ENCODE measurements at places on chromosomes 1 and 21.

GRCh38 chr21:18245464-18245967 lies 883 bp downstream of the CHODL start:
- no peak for DNase-seq

GRCh38 chr1:84141182-84142003 lies 2.7 kb upstream of the PRKACB start:
- no peak for DNase-seq

GRCh38 chr1:158039380-158039779 lies 45.9 kb downstream of the KIRREL1 start:
- no peak for DNase-seq

DNA sequence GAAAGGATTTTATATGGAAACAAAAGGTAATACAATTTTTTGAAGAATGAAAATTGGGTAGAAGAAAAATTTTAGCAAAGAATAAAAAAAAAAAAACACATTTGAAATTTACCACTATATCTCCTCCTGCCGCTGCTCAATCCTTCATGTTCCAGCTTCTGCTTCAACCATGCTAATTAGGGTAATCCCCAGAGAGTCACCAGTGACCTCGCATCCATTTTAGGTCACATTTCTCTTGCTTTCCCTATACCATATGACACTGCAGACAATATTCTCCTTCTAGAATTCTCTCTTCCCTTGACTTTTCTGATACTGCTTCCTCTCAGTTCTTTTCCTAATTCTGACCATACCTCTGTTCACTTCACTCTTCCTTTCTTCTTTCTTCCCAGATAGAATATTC lies 237.1 kb downstream of the USH2A start:
- DNase-seq: no peak

DNA sequence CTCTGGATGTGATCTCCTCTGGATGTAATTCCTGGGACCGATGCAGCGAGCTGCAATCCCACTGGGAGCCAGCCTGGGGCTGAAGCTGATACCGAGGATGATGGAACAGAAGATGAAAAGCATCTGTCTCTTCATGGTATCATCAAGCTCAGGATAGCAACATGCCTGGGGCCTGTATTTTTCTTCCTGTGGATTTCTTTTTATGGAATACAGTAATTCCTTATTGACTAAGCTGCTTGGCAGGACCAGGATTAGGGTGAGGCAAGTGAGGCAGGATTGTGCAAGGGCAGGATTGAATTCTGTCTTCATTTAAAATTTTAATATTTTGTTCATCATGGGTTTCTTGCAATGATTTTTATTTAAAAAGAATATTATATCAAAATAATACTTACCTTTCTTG lies 86.6 kb downstream of the SLC25A24 start:
- no peak for DNase-seq

- DNase-seq: no peak
These were observed 13.5 kb upstream of the ETV3L start for GRCh38 chr1:157113106-157113505.

DNA sequence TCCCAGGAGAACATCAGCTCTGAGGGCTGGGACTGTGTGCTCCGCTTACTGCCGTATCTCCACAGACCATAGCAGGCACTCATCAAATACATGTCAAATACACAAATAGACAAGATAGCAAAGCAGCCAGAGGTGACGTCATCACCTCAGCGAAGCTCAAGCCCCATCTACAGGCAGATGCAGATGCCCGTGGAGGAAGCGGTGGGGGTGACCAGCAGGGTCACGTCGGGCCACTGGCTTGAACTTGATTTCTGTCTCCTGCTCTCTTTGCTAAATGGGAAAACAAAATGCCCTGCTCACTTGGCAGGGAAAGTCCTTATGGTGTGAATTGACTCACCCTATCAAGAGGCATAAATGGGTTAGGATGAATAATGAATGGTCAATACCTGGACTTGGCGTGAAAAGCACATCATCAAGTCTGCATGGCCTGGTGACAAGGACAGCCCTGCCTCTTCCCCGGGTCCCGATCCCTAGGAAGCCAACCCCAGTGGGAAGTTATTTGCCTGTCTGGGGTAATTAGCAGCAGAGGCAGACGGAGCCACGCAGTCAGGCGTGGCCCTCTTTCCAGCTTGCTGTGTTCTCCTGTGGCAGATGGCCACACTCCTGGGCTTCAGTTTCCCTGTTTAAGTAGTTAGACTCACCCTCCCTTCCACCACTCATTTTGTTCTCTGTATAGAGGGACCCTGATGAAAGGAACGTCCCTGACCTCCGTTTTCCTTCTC lies 536.0 kb downstream of the NPHP4 start:
- DNase-seq: no peak

DNA sequence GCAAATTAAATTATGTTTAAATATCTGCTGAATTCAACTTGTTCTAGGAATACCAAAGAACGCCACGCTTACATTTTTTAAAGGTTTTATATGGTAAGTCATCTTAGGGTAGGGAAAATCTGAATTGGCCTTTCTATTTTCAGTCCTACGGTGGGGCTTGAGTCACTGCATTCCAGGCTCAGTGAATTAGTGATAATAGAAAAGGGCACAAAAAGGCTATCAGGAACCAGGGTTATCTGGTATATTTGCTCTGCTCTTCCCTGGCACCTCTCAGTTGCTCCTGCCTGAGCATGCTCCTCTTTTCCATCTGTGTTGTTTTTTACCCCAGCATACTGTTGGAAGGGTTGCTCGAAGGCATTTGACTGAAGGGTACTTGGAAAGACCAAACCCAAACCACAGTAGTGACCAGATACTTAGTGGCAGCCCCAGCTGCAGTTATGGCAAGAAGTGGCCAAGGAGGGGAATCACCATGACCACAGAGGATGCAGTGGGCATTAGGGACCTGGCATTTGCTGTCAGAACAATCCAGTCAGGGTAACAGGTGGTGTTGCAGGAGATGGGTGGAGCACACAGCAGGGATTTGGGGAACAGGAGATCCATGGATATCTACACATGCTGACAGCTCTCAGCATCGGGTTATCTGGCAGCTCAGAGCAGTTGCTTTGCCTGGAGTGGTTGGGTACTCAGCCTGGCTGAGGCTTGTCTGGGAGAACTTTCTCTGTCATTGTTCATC lies 2.3 kb downstream of the OVAAL start:
- DNase-seq: no peak

GRCh38 chr1:20233866-20234265 lies 47.5 kb upstream of the PLA2G2C start:
- DNase-seq: no peak

DNA sequence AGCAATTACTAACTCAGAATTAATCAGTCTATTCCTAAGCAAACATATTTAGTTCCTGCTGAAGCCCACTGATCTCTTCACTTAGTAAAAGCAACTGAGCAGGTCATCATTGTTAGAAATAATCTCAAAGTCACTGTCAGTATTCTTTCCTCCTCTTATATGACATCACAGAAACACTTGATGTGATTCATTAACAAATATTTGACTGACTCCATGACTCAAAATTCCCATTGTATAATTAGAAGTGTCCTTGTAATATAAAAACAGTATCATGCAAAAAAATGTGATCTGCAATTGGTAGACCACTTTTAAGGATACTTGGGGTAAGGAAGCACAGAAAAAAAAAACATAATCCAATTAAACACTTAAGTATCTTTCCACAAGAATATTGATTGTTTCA lies 194.4 kb downstream of the DPYD start:
- DNase-seq: no peak

DNA sequence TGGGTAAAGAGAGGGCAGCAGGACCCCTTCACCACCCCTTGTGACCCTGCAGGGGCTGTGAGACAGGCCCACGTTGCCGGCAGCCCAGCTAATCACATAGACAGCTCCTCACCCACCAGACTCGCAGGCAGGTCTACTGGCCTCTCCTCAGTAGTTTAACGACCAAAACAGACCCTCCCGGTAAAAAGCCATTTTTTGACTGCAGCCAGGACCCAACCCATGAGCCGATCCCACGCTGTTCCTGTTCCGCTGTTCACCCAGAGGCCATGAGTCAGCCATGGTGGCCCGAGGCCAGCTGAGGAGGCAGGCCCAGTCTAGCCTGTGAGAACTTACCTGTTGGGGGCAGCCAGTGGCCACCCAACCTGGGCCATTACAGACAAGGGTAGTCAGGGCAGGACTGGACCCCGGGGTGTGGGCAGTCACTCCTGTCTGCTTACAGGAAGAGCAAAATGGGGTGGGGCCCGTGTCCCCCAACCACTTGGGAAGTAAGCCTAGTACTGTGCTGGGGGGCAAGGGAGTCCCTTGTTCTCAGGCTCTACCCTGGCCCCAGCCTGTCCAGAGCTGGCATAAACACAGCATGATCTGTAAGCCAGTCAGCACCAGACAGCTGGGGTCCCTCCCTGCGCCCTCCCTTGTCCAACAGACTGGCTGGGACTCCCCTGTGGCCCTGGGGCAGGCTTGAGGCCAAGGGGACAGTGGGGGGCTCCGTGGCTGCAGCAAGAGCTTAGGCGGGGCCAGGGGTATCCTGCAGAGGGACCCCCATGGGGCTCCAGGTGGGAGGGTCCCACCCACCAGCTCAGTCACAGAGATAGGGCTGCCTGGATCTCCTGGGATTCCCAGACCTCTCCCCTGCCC lies 61.9 kb downstream of the WNT9A start:
- no peak for DNase-seq

- no peak for DNase-seq
These were observed 16.1 kb upstream of the RCAN3 start for GRCh38 chr1:24486331-24487065.

DNA sequence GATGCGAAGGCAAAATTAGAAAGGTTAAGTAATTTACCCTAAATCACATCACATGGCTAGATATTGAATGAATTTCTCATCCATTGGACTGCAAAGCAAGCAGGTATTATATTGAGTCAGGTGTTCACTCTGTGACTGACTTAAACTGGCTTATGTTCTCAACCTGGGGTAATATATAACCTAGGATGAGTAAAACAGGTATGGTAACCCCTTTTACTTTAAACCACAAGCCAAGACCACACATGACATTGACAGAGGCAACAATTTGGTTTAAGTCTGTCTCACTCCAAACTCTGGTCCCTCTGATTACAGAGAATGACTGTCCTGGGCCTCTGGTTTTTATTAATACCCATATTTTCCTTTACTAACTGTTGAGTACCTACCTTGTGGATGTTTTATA lies 33.3 kb downstream of the MAEL start:
- DNase-seq: no peak

DNA sequence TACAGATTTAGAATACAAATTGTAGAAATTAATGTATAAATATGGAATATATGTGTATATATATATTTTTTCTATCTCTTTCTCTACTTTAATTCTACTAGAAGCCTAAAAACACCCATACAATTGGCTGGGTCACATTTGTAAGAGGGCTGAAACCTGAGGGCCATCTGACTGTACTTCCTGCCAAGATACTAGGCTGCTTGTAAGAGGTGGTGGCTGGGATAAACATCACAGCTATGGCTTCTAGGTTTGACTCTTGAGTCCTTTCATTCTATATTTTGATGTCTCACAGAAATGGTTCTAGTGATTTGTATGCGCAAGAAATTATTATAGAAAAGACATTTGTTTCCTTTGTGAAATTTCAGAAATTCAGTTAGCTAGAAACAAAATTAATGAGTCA lies 1155.2 kb upstream of the B3GALT2 start:
- no peak for DNase-seq

DNA sequence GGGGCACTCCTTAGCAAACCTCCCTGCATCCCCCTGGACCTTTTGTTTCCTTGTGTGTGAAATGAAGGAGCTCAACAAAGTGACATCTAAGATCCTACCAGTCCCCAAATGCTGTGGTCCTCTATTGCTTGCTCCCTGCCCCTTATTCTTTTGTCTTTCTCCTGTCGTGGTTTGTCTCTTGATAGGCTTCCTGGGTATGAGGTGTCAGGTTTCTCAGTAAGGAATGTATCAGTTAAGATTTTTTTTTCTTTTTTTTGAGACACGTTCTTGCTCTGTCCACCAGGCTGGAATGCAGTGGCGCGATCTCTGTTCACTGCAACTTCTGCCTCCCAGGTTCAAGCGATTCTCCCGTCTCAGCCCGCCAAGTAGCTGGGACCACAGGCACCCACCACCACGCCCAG lies 16.8 kb downstream of the CNIH3 start:
- DNase-seq: no peak

GRCh38 chr1:44641126-44642102 lies 32.9 kb downstream of the TMEM53 start:
- no peak for DNase-seq

- no peak for DNase-seq
These were observed 6.2 kb upstream of the CAMK1G start for GRCh38 chr1:209577346-209577745.

- DNase-seq: no peak
These were observed 158.9 kb upstream of the COA6 start for GRCh38 chr1:234214129-234214910.

DNA sequence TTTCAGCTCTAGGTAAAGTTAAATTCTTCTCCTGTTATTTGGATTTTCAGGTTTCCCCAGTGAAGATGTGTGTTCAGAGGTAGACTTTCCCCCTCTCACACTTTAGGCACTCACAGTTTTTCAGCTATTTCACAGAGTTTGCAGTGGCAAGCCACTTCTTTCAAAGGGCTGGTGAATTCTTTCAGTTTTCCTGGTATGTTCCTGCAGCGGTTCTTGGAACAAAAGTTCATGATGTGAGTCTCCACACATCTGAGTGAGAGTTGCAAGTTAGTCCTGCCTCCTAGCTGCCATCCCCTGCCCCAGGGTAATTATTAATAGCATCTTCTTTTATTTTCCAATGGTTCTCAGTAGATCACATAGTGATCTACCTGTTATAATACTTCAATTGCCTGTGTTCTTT lies 27.3 kb upstream of the CD84 start:
- no peak for DNase-seq

GRCh38 chr1:221138516-221138915 lies 259.3 kb downstream of the HLX start:
- no peak for DNase-seq

- DNase-seq: no peak
These were observed 38.4 kb downstream of the IGSF21 start for GRCh38 chr1:18145851-18146618.
